Right ventricle myocardium superior (tissue), 1 donor: ENCODE measurements at places on chromosomes 1 and 21.

GRCh38 chr1:53899206-53899628 lies 5.2 kb downstream of the DIO1 start:
- DNase-seq = no peak

- DNase-seq = no peak
These were observed 38.9 kb downstream of the LEPR start for GRCh38 chr1:65459397-65459768.

DNA sequence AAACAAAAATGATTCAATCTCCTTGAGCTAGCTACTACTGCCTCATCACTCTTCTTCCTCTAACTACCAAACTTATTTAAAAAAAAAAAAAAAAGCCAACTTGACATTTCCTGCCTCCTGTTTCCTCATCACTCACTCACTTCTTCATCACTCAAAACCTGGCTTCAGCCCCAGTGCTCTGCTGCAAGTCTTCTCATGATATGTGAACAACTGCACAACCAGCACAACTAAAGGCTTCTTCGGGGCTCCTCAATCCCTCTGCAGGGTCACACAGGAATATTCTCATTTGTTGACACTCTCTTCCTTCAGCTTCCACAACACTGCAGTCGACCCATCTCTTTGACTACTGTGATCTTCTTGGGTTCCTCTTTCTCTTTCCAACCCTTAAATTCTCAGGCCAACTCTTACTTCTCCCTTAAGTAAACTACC lies 7.6 kb downstream of the MTF1 start:
- no peak for DNase-seq

GRCh38 chr1:168121401-168122011 lies 15.2 kb downstream of the GPR161 start:
- DNase-seq = peak; percentile 90

- DNase-seq = no peak
These were observed 305.9 kb upstream of the USP25 start for GRCh38 chr21:15423676-15424445.
